ENCODE measurements at places on chromosomes 3 and 15.

DNA sequence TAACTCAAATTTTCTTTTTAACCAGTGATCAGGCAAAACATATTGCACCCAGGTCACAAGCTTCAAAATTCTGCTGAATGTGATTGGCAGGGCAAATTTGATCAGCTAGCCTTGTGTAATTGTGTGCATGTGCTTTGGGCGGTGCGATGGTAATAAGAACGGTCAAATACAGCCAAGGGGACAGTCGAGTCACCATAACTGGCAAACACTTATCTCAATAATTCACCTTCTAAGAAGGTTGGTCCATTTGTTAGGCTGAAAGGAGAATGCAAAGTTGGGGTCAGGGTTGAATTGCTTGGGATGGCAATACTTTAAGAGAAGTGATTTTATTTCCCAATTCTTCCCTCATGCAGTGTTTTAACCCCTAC is 302.4 kb upstream of the PDZRN3 start:
- no peak for DNase-seq
- no peaks in the 10 kb centered on the region for H3K36me3 ChIP-seq
- no peaks in the 10 kb centered on the region for H3K4me1 ChIP-seq
- H3K27me3 ChIP-seq: no peaks in the 10 kb centered on the region

GRCh38 chr3:152281133-152281713 is 12.5 kb downstream of the MBNL1 start:
- no peaks in the 10 kb centered on the region for H3K36me3 ChIP-seq
- H3K27ac ChIP-seq: no peak overlapping the region
- H3K4me3 ChIP-seq: no peak overlapping the region
- H3K27me3 ChIP-seq: no peaks in the 10 kb centered on the region
- no peaks in the 10 kb centered on the region for H3K4me1 ChIP-seq

- H3K4me1 ChIP-seq: peaks cover 5% of the 10 kb centered on the region
- no peak overlapping the region for H3K27ac ChIP-seq
Measured at GRCh38 chr15:85689729-85690128, 105.0 kb downstream of the KLHL25 start.

DNA sequence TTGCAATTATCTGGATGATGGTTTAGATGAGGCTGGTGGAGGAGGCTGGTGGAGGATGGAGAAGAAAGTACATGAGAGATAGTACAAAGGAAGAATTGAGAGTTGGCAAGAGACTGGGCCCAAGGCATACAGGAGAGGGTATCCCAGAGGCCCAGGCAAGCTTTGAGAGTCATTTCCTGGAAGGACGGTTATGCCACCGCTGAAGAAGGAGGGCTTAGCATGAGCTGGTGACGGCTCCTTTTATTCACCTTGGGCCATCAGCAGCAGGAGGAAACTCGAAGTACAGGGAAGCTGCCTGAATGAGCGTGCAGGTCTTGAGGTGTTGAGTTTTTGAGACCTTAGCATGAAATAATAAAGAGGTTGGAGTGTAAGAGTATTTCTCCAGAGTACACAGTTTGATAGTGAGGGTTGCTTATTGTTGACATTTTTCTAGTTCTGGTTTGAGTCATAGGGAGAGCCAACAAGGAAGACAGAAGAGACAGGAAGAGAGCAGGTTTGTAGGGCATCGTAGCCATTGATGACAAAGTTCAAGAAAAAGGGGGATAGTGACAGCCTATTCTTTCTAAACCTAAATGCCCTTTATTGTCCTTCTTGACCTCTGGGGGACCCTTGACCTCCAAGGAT is 13.8 kb downstream of the THSD4 start:
- no peak for DNase-seq
- H3K27me3 ChIP-seq: no peaks in the 10 kb centered on the region
- no peaks in the 10 kb centered on the region for H3K36me3 ChIP-seq
- no peak overlapping the region for H3K4me3 ChIP-seq
- H3K4me1 ChIP-seq: no peaks in the 10 kb centered on the region

DNA sequence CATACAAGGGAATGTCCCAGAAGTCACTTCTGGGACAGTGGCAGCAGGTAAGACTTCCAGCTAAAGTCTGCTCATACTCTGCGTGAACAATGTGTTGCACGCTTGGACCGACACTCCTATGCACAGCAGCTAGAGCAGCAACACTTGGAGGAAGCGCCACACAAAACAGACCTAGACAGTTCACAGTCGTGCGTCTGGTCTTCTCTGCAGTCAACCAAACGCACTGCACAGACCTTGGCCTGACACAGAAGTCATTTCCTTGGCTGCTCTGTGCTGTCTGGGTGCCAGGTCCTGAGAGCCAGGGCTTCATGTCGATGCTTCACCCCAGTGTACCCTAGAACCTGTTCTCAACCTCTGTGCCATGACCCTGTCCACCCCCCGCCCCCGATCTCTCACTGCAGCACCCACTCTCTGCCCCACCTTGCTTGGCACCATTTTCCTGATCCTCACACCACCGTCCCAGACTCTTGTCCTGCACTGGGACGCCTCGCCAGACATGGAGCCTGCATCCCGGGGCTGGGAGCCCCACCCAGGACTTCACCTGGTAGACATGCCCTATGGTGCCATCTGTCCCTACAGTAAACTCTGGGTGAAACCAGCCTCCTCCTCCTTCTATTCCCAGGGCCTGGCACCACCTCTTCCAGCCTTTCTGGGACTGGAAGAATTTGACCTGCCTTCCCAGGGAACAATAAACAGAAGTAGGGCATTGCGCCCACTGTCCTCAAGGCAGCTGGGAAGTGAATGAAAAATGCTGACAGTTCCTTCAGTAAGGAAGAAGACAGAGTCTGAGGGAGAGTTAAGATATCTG is 3.1 kb downstream of the ATP10A start:
- H3K27me3 ChIP-seq: peaks cover 33% of the 10 kb centered on the region
- H3K27ac ChIP-seq: no peak overlapping the region
- peak overlapping the region; percentile 16 for H3K4me3 ChIP-seq
- peaks cover 9% of the 10 kb centered on the region for H3K4me1 ChIP-seq
- DNase-seq: no peak
- no peaks in the 10 kb centered on the region for H3K36me3 ChIP-seq

DNA sequence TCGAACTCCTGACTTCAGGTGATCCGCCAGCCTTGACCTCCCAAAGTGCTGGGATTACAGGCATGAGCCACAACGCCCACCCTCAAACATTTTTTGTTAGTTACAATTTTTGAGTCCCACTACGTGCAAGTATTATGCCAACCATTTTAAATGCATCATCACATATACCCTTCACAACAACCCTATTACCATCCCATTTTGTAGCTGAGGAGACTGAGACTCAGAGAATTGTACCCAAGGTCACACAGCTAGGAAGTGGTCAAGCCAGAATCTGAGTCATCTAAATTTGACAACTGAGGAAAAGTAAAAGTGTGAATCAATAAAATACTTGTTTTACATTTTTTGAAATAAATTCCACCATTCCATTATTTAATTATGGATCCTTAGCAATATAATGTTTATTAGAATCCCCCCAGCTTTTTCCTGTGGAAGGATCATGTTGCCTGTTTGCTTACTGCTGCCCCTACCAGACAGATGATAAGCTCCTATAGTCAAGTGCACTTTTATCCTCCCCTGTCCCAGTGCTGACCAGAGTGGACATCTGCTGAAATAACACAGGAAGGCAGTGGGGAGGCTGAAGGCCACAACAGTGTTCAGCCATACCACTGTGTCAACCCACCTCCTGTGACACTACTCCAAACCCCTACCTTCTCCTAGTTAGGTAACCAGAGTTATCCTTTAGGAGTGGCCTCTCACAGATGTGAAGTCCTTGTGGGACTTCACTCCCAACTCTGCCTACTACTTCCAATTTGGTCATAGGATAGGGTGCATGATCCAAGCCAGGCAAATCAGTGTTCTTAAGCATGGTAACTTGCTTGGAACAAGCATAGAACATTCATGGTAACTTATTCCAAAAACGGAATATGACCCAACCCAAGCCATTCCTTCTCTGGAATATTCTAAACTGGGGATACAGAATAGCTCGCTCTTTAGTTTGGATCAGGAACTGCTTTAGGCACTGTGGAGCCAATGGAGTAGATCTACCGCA is 28.1 kb downstream of the PRKAR2A start:
- DNase-seq: no peak
- H3K27ac ChIP-seq: no peak overlapping the region
- H3K27me3 ChIP-seq: no peaks in the 10 kb centered on the region
- H3K4me1 ChIP-seq: no peaks in the 10 kb centered on the region
- H3K4me3 ChIP-seq: no peak overlapping the region

- H3K4me1 ChIP-seq: peaks cover 7% of the 10 kb centered on the region
- H3K4me3 ChIP-seq: peak overlapping the region; percentile 85
- peaks cover 2% of the 10 kb centered on the region for H3K36me3 ChIP-seq
- DNase-seq: no peak
- H3K27ac ChIP-seq: no peak overlapping the region
Measured at GRCh38 chr3:63862804-63863149, 828 bp downstream of the THOC7 start.

DNA sequence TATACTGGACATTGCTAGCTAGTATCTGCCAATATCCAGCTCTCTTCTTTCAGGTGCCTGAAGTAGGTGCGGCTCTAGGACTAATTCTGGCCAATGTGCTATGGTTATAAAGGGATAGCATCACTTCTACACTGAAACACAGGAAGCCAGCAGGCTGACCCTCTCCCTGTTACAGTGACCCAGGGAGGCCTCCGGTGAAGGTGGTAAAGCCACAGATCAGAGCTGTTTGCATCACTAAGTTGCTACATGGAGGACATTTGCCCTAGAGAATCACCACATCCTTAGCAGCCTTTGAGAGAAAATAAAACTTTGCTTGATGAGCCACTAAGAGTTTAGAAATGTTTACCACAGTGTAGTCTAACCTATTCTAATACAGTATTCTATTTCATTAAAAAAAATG is 161.4 kb downstream of the CHST2 start:
- no peaks in the 10 kb centered on the region for H3K36me3 ChIP-seq
- H3K4me3 ChIP-seq: peak overlapping the region; percentile 45
- H3K4me1 ChIP-seq: no peaks in the 10 kb centered on the region
- H3K27ac ChIP-seq: no peak overlapping the region
- H3K27me3 ChIP-seq: no peaks in the 10 kb centered on the region
- DNase-seq: no peak

GRCh38 chr15:73228128-73228646 is 140.6 kb downstream of the HCN4 start:
- H3K4me1 ChIP-seq: no peaks in the 10 kb centered on the region
- no peak overlapping the region for H3K27ac ChIP-seq
- no peaks in the 10 kb centered on the region for H3K27me3 ChIP-seq
- no peak for DNase-seq

DNA sequence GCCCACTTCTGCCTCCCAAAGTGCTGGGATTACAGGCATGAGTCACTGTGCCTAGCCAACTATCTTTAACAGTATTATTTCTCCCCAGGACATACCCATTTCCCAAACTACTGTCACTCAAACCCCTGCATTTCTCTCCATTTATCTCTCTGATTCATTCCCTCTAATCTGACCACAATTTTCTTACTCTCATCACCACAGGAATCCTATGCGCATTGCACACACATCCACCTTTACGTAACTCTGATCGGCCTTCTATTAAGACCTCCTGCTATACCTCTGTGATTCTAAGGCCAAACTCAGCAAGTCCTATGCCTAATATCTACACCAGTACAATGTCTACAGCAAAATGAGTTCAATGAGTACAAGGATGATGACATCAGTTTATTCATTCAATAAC is 235.0 kb downstream of the ULK4 start:
- H3K4me3 ChIP-seq: no peak overlapping the region
- no peaks in the 10 kb centered on the region for H3K36me3 ChIP-seq
- no peaks in the 10 kb centered on the region for H3K4me1 ChIP-seq
- no peak overlapping the region for H3K27ac ChIP-seq

- H3K36me3 ChIP-seq: no peaks in the 10 kb centered on the region
- H3K27me3 ChIP-seq: no peaks in the 10 kb centered on the region
- DNase-seq: no peak
- H3K4me1 ChIP-seq: peaks cover 10% of the 10 kb centered on the region
- H3K4me3 ChIP-seq: no peak overlapping the region
Measured at GRCh38 chr15:38065721-38066345, 131.4 kb downstream of the TMCO5A start.

DNA sequence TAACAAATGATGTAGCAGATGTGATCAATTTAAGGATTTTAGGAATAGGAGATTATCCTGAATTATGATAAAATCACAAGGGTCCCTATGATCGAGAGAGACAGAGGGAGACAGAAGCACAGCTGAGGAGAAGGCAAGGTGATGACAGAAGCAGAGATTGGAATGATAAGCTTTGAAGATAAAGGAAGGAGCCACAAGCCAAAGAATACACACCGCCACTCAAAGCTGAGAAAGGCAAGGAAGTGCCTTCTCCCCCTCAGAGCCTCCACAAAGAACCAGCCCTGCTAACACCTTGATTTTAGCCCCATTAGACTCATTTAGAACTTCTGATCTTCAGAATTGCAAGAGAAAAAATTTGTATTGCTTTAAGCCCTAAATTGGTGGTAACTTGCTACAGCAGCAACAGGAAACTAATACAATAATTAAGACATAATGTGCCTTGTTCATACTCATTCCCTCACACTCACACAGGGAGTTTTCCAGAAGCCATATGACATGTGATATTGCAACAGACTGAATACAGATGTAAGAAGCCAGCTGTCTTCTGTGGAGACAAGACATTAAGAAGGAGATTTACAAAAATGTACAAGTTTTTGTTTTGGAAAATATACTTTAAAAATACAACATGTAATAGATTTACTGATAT is 38.2 kb downstream of the TRANK1 start:
- DNase-seq: peak; percentile 31
- H3K4me3 ChIP-seq: no peak overlapping the region
- no peaks in the 10 kb centered on the region for H3K36me3 ChIP-seq
- H3K27me3 ChIP-seq: no peaks in the 10 kb centered on the region
- H3K4me1 ChIP-seq: peaks cover 13% of the 10 kb centered on the region

DNA sequence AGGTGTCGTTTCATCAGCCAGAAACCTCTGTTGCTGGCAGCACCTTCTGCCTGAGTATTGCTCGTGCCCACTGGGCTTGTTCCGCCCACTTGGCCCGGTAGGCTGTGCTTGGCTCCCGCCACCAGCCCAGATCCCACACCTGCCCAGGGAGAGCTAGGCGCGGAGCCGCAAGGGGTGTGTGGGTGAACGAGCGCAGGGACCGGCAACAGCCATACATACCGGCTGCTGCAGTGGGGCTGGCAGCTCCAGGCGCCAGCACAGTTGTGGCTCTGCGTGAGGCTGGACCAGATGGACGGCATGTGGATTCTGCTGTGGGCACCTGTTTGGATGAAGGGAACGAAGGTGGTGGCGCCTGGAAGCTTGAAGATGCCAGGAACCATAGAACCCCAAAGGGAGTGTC is 331.5 kb upstream of the MCTP2 start:
- H3K36me3 ChIP-seq: no peaks in the 10 kb centered on the region
- H3K27me3 ChIP-seq: no peaks in the 10 kb centered on the region
- no peak overlapping the region for H3K27ac ChIP-seq
- DNase-seq: peak; percentile 2
- no peaks in the 10 kb centered on the region for H3K4me1 ChIP-seq

GRCh38 chr3:184952671-184953070 is 140.7 kb downstream of the VPS8 start:
- no peak overlapping the region for H3K4me3 ChIP-seq
- H3K4me1 ChIP-seq: peaks cover 12% of the 10 kb centered on the region
- H3K27me3 ChIP-seq: no peaks in the 10 kb centered on the region
- no peaks in the 10 kb centered on the region for H3K36me3 ChIP-seq
- no peak for DNase-seq
- peak overlapping the region; percentile 10 for H3K27ac ChIP-seq

GRCh38 chr3:81666502-81667121 is 94.8 kb downstream of the GBE1 start:
- H3K27ac ChIP-seq: no peak overlapping the region
- no peak for DNase-seq
- no peaks in the 10 kb centered on the region for H3K27me3 ChIP-seq
- H3K4me1 ChIP-seq: no peaks in the 10 kb centered on the region

All from trophoblast cell (in vitro differentiated cells and primary cell).